T47D (cell line): ENCODE measurements at places on chromosomes 4 and X.

GRCh38 chr4:148770848-148771247 is 328.6 kb upstream of the NR3C2 start:
- no peak for DNase-seq

DNA sequence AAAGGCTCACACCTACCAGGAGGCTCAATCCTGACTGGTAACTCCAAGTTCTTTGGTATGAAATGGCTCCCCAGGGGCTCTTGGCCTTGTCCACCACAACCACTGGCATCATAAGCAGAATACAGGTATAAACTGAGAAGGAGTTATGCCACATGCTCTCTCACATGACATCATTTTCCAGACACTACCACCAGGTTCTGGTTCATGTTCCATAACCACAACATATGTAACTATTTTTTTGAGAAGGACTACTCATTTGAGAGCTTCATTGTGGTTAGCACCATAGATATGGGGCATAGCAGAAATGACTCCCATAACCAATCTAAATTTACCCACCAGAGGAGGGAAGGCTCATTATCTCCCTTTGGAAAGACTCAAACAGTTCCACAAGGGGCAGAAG is 19.6 kb downstream of the PRDM5 start:
- DNase-seq = no peak

DNA sequence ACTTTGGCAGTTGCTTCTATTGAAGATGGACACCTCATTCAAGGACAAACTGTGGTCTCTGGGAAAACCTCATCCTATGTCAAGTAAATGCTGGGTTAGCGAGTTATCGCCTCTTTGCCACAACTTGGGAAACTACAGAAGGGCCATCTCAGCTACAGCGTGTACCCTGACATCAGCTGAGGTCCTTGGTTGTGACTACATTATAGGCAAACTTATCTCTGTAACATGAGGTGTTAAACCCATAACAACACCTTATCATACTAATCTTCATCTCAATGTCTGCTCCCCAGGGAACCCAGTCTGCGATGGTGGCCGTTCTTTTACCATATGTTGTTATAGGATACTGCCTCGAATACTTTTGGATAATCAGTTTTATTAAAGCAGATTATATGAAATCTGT is 1862.7 kb downstream of the STIM2 start:
- no peak for DNase-seq

- DNase-seq = no peak
Measured at GRCh38 chrX:41491267-41492004, 44.3 kb downstream of the NYX start.

DNA sequence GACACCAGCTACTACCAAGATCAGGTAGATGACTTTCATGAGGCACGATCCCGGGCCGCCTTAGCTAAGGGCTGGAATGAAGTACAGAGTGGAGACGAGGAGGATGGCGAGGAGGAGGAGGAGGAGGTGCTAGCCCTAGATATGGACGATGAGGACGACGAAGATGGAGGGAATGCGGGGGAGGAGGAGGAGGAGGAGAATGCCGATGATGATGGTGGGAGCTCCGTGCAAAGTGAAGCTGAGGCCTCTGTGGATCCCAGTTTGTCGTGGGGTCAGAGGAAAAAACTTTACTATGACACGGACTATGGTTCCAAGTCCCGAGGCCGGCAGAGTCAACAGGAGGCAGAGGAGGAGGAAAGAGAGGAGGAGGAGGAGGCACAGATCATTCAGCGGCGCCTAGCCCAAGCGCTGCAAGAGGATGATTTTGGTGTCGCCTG is 481 bp downstream of the UTP3 start:
- DNase-seq = no peak

DNA sequence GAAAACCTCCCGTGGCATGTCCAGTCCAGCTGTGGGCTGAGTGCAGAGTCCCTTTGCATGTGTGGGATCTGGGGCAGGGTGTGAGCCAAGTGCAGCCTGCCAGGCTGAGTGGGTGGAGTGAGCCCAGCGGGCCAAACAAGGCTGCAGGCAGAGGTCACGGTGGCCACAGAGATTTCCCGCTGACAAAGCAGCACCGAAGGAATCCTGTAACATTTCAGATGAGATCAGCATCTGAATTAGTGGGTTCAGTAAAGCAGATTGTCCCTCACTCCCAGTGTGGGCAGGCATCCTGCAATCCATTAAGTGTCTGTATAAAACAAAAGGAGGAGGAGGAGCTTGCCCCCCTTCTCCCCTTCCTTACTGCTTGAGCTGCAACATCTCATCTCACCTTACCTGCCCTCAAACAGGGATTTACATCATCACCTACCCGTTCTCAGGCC is 324.4 kb downstream of the FAT4 start:
- DNase-seq = no peak

- DNase-seq = no peak
Measured at GRCh38 chr4:154999950-155000578, 208.4 kb upstream of the NPY2R start.

DNA sequence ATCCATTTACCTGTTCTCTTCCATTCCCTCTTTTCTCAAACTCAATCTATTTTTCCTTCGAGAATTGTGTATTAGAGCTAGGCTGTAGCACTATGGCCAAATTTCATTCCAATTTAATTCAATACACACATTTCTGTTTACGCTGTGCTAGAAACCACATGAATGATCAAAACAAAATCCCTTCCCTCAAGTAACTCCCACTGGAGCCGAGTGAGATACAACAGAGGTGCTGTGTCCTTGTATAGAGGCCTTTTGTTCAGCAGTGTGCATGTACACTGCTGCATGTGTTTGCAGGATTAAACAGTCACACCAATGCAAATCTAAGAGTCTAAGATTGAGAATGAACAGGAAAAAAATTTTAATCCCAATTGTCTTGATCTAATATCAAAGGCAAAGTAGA is 734.2 kb downstream of the RAPGEF2 start:
- DNase-seq = no peak

- no peak for DNase-seq
Measured at GRCh38 chr4:72410158-72410557, 158.9 kb downstream of the ADAMTS3 start.

DNA sequence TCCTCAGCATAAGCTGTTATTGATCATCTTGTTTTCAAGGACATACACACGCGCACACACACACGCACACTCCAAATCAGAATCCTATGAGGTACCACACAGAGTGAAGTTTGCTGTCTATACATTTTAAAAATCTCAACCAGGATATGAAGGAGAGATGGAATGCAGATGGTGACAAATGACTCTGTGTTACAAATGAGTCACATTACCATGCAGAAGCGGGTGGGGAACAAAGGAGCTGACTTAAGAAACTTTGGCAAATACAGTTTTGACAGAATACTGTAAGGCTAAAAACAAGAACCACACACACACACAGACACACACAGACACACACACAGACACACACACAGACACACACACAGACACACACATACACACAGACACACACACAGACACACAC is 81.7 kb downstream of the RELL1 start:
- peak; percentile 47 for DNase-seq

DNA sequence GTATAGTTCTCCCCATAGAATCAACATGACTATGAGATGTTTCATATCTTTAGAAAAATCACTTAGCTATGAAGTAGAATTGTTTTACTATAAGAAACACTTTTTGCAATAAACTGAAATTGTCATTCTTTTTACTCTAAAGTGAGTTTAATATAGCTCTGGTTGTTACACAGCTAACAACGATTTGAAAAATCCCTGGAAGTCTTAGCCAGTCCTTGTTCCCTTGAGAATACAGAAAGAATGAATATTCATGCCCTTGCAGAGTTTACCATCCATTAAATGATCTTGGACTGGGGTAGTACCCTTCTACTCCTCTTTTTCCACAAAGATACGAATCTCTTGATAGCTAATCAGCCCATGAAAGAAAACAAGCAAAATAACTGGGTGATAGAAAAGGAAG is 141.8 kb downstream of the JADE1 start:
- no peak for DNase-seq

- peak; percentile 1 for DNase-seq
Measured at GRCh38 chr4:39931441-39931901, 46.2 kb downstream of the PDS5A start.

GRCh38 chr4:113293674-113294073 is 244.2 kb downstream of the ANK2 start:
- DNase-seq = no peak

- DNase-seq = no peak
Measured at GRCh38 chr4:17033025-17033767, 134.8 kb upstream of the LDB2 start.

DNA sequence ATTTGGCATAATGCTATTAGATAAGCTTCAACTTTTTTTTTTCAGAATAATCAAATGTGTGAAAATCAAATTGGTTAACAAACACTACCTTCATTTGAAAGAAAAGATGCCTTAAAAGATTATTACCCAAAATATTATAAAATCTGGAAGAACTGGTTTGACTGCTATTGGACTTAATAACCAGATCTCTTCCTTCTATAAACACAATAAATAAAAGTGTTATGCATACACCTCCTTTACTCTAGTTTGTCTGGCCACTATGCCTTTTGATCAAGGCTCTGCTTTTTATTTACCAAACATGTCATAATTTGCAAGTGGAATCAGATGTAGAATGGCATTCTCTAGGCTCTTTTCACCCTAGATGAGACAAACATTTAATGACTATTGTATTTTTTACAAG is 897.3 kb upstream of the EPHA5 start:
- DNase-seq = no peak

DNA sequence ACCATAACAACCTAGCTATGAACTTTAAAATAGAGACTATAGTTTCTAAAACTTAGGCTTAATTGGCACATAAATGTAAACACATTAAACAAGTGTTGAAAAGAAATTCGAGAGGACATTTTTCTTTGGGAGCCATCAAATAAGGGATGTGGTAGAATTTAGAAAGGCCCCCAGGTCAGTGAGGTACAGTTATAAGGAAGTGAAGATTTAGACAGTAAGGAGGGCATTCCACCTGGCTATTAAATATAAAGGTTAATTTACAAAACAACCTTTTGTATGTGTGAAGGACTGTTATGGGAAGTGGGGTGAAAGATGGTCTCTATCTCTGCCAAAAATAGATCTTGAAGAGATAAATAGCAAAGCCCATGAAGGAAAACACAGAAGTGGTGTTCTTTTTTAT is 83.9 kb downstream of the AFF1 start:
- no peak for DNase-seq

- no peak for DNase-seq
Measured at GRCh38 chr4:1176398-1177273, 4.3 kb upstream of the SPON2 start.

DNA sequence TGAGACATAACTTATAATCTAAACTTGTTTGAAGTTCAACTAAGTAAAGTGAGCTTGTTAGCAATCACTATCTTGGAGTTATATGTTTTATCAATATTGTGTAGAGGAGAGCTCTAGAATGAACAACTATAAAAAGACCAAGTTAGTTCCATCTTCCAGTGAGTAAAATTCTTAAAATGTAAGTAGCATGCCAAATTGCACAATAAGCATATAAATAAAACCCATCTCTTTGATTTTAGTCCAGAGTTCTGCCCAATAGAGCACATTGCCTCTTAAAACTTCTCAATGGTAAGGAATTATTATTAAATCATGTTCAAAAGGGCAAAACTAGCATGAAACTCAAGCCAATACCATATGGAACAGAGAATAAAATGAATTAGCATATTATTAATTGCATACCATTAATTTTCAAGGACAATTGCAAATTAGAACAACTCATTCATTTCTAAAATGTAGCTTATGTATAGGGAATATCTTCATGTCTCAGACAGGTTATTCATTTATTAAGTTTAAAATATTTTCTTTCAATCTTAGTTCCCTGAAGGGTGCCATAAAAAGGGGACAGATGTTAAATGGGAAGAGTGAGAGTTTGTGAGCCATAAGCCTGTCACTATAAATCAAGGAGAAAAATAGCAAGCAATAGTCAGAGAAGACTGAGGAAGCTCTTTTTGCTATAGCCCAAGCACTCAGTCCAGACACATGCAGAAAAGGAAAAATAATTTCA is 507.6 kb downstream of the CENPC start:
- no peak for DNase-seq

DNA sequence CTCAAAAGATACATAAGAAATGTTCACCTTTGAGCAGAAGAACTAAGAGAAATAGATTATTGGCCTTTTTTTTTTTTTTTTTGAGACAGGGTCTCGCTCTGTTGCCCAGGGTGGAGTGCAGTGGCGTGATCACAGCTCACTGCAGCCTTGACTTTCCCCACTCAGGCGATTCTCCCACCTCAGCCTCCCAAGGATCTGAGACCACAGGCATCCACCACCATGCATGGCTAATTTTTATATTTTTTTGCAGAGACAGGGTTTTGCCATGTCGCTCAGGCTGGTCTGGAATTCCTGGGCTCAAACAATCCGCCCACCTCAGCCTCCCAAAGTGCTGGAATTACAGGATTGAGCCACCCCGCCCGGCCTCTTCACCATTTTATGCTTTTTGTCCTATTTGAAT is 2.9 kb upstream of the TLR6 start:
- DNase-seq = no peak
